ENCODE measurements at places on chromosomes 5 and 9.

DNA sequence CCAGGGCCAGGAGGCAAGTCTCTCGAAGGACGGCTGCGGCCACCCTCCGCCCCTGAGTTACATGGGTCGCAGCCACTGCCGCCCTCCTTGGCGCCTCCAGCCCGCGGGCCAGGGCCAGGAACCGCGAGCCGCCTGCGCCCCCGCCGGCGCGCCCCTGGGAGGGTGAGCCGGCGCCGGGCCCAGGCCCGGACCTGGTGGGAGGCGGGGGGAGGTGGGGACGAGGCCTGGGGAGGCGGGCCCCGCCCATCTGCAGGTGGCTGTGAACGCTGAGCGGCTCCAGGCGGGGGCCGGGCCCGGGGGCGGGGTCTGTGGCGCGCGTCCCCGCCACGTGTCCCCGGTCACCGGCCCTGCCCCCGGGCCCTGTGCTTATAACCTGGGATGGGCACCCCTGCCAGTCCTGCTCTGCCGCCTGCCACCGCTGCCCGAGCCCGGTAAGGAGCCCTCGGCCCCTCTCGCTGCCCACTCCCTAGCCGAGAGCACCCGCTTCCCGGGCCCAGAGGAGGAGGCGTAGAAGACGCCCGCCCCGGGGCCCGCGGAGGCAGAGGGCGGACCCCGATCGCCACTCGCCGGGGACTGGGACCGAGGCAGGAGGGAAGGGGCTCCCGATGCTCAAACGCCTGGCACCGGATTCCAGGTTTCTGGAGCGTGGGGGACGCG is at the start of gene ASS1:
ASS1 (plus strand) TSS at position 397 of the 657 bp plus-strand sequence. CDS start 7,268 bp downstream, outside the sequence.
- H3K27ac ChIP-seq = peak within 1 kb of the TSS; percentile 85
- H3K36me3 ChIP-seq = no peaks in the 10 kb centered on the region
- H3K4me3 ChIP-seq = peak within 1 kb of the TSS; percentile 74

GRCh38 chr5:169022718-169023117 is 278.2 kb downstream of the SLIT3 start:
- H3K36me3 ChIP-seq = no peaks in the 10 kb centered on the region
- no peak for ATAC-seq
- H3K4me1 ChIP-seq = no peaks in the 10 kb centered on the region
- H3K27me3 ChIP-seq = no peaks in the 10 kb centered on the region
- H3K27ac ChIP-seq = no peak overlapping the region

DNA sequence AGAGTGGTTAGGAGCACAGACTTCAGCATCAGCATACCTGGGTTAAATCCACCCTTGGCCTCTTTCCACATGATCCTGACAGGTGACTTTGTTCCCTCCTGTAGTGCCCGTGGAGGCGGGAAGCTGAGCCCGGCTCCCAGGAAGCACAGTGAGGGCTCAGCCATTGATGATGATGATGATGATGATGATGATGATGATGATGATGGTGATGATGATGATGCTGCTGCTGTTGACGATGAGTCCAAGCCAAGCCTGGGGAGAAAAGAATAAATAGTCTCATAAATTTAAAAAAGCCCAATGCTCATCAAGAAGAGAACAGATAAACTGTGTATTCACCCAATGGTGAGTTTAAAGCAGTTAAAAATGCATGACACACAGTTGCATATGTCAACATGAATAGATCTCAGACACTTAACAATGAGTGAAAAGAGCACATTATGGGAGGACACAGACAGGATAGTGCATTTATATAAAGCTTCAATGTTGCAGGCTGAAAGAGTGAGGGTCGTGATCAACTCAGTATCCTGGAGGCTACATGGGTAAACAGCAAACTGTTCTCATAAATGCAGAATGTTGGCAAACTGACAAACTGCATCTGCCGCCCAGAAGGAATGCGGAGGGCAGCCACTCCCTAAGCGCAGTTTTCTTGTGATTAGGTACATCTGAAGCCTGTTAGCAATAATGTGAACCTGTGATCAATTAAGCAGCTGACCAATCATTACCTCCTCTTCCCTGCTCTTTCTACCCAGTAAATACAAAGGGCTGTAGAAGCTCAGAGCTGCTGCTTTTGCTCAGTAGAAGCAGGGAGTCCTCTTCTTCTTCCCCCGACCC is 11.7 kb upstream of the CFAP157 start:
- H3K27me3 ChIP-seq = no peaks in the 10 kb centered on the region
- H3K27ac ChIP-seq = no peak overlapping the region
- no peaks in the 10 kb centered on the region for H3K36me3 ChIP-seq
- no peak overlapping the region for H3K4me3 ChIP-seq
- H3K4me1 ChIP-seq = peaks cover 19% of the 10 kb centered on the region

DNA sequence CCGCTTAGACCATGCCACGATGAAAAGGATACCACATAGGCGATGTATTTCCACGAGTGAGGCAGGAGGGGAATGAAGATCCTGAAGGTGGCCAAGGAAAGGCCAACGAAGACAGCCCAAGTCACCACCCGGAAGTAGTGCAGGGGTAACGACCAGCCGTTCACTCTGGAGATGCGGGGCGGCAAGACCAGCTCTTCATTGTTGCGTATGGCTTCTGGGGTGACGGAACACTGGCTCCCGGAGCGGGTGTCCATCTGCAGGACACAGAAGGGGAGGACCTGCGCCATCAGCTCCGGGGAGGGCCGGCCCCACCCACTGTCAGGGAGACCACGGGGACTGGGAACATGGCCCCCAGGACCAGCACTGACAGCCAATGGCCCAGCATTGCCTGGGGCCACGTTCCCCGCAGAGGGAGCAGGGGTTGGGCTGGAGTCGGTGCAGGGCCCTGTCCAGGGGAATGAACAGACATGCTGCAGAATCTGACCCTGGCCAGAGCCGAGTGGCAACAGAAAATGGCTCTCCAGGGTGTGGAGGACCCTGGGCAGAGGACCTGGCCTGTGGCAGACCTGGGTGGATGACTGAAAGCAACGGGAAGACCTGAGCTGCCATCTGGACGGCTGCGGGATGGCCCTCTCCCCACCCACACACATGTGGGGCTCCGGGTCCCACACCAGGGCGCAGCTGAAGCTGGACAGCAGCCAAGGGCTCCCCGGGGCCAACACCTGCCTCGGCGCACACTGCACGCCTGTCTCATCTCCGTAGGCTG is 17.7 kb downstream of the ZDHHC11B start:
- no peak overlapping the region for H3K27ac ChIP-seq
- no peaks in the 10 kb centered on the region for H3K27me3 ChIP-seq
- H3K4me1 ChIP-seq = no peaks in the 10 kb centered on the region
- H3K4me3 ChIP-seq = no peak overlapping the region

GRCh38 chr9:79667120-79667519 is 95.4 kb downstream of the TLE4 start:
- H3K4me1 ChIP-seq = peaks cover 9% of the 10 kb centered on the region
- ATAC-seq = no peak
- no peak overlapping the region for H3K4me3 ChIP-seq

DNA sequence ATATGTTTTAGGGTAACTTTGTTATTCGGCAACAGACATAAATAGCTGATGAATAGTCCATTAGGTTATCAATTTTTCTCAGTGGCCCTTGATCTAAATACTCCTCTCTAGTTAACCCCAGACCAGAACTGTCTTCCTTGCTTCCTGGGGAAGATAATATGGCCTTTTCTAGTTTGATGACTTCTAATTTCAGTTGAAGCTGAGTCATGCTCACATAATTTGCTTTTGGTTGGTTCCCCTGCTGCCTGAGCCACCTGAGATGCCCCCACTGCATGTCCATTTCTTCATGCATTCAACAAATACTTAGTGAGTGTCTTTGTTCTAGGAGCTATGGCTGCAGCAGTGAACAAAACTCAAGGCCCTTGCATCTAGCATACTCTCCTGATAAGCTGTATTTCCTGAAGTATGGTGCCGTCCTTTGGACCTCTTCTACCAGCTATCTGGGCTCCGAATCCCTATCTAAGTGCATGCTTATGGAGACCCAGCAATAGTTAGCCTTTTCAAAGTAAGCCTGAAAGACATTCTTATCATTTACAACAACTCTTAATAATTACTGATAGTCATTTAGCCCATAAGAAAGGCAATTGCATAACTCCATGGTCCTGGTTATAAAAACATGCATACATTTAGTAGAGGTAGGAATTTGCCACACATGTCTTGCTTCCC is 84.5 kb upstream of the SLC12A2 start:
- no peaks in the 10 kb centered on the region for H3K36me3 ChIP-seq
- H3K4me3 ChIP-seq = no peak overlapping the region
- no peak for ATAC-seq
- no peak overlapping the region for H3K27ac ChIP-seq
- no peaks in the 10 kb centered on the region for H3K27me3 ChIP-seq
- H3K4me1 ChIP-seq = peaks cover 5% of the 10 kb centered on the region

DNA sequence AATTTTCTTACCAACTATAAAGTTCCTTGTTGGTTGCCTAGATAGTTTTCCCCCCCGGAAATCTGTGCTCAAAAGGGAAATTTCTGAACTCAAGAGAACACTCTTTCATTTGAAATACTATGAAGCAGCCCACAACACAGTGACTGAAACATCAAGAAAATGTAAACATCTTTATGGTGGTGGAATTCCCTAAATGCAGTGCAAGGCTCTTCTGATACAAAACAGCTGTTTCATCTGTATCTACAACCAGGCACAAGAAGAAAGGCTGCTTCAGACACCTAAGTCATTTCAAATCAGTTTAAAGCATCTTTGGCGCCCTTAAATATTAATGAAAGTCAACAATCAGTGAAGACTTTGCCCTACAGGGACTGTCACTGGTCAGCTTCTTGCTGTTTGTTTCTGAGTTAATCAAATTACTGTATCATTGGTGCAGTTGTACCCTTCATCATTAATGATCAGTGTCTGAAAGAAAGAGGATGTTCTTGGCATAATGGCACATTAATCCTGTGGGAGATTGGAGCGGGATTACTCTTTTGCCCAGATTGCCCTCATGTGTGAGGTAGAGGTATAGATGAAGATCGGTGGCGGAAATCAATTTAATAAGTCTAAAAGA is 947.0 kb downstream of the NR2F1-AS1 start:
- H3K36me3 ChIP-seq = no peaks in the 10 kb centered on the region
- no peak for ATAC-seq
- H3K27ac ChIP-seq = no peak overlapping the region
- no peaks in the 10 kb centered on the region for H3K4me1 ChIP-seq
- no peaks in the 10 kb centered on the region for H3K27me3 ChIP-seq

- no peaks in the 10 kb centered on the region for H3K27me3 ChIP-seq
- H3K36me3 ChIP-seq = no peaks in the 10 kb centered on the region
- no peak overlapping the region for H3K27ac ChIP-seq
- no peak overlapping the region for H3K4me3 ChIP-seq
- no peak for ATAC-seq
These were observed 51.3 kb downstream of the BAAT start for GRCh38 chr9:101333490-101333889.

GRCh38 chr9:93086447-93087224 is 9.4 kb upstream of the CARD19 start:
- H3K27me3 ChIP-seq = no peaks in the 10 kb centered on the region
- H3K36me3 ChIP-seq = no peaks in the 10 kb centered on the region
- H3K4me3 ChIP-seq = no peak overlapping the region

GRCh38 chr5:6750951-6751685 is 37.9 kb downstream of the TENT4A start:
- no peaks in the 10 kb centered on the region for H3K36me3 ChIP-seq
- no peaks in the 10 kb centered on the region for H3K4me1 ChIP-seq
- H3K27ac ChIP-seq = no peak overlapping the region

- H3K4me3 ChIP-seq = no peak overlapping the region
- H3K27ac ChIP-seq = no peak overlapping the region
- no peaks in the 10 kb centered on the region for H3K36me3 ChIP-seq
These were observed 306.5 kb upstream of the WWC1 start for GRCh38 chr5:167984951-167985350.

- H3K27me3 ChIP-seq = no peaks in the 10 kb centered on the region
- no peak for ATAC-seq
- H3K4me3 ChIP-seq = no peak overlapping the region
- H3K36me3 ChIP-seq = no peaks in the 10 kb centered on the region
These were observed 300.8 kb downstream of the SEMA5A start for GRCh38 chr5:9245071-9245470.

DNA sequence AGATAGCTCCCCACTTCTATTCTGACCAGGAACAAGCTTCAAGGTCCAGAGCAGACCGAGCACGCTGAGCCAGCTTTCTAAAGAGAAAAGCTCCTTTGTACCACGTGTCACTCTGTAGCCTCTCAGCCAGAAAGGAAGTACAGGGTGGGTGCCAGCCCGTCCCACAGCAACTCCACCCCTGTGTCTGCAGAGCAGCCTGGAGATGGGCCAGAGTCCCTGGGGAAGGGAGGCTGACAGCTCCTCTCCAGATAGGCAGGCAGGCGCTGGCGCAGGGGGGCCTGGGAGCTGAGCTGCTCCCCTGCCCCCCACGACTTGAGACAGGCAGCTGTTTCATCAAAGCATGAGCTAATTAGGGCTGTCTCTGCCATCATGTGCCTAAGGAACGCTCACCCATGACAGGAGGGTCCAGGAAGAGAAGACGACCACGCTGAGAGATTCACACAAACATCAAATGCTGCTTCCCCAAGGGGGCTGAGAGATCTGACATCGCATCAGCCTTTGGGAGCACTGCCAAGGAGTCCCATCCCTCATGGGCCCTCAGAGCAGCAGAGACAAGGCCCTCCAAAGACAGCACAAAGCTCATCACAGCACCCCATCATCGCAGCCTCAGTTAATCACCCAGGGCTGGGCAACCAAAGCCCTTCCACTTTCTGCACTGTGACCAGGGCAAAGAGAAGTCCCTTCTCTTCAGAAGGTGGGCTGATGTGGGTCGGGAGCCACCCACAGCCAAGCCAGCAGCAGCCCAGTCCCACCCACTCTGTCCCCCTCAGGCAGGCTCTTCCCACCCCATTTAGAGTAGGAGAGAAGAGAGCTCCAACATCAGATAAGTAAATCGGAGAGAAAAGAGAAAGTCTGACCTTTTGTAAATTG is 78.5 kb upstream of the LRRTM2 start:
- peaks cover 38% of the 10 kb centered on the region for H3K4me1 ChIP-seq
- peak overlapping the region; percentile 12 for H3K4me3 ChIP-seq
- no peaks in the 10 kb centered on the region for H3K36me3 ChIP-seq
- ATAC-seq = peak; percentile 93
- no peaks in the 10 kb centered on the region for H3K27me3 ChIP-seq
- peak overlapping the region; percentile 77 for H3K27ac ChIP-seq

DNA sequence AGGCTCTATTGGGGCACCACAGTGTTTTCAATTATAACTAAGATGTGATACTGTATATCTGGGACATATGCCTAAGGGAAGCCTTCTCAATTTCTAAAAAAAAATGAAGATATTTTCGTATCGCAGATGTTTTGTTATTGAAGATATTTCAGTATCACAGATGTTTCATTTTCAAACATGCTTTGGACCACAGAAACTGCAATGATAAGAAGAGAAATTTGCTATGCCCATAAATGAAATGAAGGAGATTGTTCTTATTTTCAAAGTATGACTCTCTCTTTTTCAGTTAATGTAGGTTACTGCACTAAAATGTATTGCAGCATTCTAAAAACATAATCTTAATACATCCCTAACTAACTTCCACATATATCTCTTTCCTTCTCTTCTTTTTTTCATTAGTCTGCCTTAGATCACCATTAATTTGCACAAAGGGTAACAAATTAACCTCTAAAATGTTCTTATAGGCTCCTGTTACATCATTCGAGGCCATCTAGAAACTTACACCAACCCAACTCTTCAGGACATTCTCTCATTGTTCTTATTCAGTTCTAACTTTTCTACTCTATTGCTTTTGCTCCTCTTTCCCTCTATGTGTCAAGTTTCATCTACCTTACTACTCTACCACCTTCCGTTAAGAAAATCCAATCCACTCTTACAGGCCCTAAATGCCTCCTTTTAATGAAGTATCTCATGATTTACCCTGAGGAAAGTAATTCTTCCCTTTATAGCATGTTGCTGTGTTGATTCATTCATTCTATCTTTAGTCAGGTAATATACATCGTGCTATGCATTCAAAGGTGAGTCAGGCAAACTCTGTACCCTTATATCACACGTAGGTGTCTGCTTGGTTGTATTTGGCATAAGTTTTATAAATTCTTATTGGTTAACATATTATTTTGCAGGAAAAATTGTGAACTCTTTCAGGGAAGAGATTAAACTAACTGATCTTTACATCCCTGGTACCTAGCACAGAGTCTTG is 70.5 kb downstream of the ST8SIA4 start:
- H3K27ac ChIP-seq = no peak overlapping the region
- peaks cover 3% of the 10 kb centered on the region for H3K4me1 ChIP-seq
- no peaks in the 10 kb centered on the region for H3K36me3 ChIP-seq
- ATAC-seq = no peak
- H3K4me3 ChIP-seq = no peak overlapping the region
